Stimulated activated CD4-positive, alpha-beta T cell treated with anti-CD3 and anti-CD28 coated beads, Interleukin-15, amount 100 ng/mL, for 24 hours (primary cell): ENCODE measurements at places on chromosomes 3 and 15.

DNA sequence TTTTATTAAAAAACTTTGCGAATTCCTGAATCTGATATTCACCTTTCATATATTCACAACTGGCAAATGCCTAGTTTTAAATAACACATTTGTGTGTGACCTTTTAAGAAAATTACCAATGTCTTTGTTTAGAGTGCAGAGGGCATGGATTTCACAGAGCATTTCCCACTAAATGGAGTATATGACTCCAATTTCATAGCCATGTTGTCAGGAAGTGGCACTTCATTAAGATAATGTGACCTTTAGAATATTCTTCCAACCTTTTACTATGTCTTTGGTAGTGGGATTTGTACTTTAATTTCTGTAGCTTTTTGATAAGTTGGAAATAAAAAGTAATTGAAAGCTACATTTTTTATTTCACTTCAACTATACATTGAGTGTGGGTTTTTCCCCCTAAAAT lies 188.7 kb downstream of the NAALADL2 start:
- DNase-seq: no peak

GRCh38 chr3:158159714-158160113 lies 49.8 kb downstream of the RSRC1 start:
- no peak for DNase-seq

DNA sequence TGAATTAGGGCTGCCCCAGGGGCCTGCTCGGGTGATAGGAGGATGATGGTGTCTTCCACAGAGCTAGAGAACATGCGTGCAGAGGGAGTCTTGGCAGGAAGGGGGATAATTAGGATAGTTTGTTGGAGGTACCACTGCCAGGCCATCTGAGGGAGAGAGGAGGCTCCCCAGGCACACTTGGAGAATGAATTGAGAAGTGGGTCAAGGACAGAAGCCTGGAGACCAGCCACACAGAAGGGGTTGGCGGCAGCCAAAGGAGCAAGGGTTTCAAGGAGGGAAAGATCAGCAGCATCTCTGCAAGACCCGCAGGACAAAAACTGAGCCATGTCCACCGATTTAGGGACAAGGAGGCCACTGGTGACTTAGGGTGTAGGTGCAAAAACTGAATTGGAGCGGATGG lies 6.9 kb downstream of the SLC28A1 start:
- DNase-seq: no peak

DNA sequence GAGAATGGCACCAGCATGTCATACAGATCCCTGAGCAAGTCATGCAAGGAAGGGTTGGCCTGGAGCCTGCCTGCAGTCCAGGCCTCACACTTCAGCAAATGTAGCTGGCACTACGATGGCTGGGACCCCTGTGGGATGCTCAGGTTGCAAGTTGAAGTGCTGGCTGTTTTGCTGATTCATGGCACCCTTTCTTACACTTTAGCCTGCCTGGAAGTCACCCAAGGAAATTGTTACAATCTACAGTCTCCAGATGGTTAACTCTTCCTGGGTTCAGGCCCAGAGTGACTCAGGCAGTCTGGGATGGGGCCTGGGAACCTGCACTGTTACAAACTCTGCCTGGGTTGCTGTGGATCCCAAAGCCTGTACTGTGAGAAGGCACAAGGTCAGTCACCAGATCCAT lies 91.0 kb upstream of the SLC6A11 start:
- no peak for DNase-seq

- no peak for DNase-seq
These were observed 47.3 kb downstream of the P3H2 start for GRCh38 chr3:190073264-190074008.

- no peak for DNase-seq
These were observed 27.5 kb downstream of the NCBP2 start for GRCh38 chr3:196914866-196915265.

DNA sequence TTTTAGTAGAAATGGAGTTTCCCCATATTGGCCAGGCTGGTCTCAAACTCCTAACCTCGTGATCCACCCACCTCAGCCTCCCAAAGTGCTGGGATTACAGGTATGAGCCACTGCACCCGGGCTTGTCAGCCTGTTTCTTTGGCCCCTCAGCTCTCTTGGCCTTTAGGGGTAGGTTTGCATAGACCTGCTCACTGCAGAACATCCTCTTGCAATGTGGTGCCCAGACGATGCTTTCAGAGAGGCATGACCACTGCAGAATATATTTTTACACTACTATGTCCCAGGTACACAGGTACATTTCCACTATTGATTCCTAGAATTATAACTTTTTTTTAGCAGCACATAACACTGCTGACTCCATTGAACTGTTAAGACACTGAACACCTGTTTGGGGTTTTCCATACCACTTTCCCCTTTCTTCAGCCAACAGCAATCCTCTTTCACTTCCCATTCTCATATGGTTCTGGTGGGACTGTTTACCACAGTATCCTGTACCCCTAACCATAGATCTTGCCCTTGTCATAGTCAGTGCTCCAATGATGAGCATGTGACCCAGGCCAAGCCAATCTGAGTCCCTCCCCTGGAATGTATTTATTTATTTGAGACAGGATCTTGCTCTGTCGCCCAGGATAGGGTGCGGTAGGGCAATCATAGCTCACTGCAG lies 21.1 kb downstream of the CCDC32 start:
- no peak for DNase-seq

- peak; percentile 14 for DNase-seq
These were observed 52.1 kb downstream of the TFG start for GRCh38 chr3:100761211-100761942.

GRCh38 chr15:31377030-31377429 lies 50.4 kb downstream of the KLF13 start:
- DNase-seq: no peak

- DNase-seq: no peak
These were observed 194.3 kb downstream of the NR2F2 start for GRCh38 chr15:96524676-96525417.

DNA sequence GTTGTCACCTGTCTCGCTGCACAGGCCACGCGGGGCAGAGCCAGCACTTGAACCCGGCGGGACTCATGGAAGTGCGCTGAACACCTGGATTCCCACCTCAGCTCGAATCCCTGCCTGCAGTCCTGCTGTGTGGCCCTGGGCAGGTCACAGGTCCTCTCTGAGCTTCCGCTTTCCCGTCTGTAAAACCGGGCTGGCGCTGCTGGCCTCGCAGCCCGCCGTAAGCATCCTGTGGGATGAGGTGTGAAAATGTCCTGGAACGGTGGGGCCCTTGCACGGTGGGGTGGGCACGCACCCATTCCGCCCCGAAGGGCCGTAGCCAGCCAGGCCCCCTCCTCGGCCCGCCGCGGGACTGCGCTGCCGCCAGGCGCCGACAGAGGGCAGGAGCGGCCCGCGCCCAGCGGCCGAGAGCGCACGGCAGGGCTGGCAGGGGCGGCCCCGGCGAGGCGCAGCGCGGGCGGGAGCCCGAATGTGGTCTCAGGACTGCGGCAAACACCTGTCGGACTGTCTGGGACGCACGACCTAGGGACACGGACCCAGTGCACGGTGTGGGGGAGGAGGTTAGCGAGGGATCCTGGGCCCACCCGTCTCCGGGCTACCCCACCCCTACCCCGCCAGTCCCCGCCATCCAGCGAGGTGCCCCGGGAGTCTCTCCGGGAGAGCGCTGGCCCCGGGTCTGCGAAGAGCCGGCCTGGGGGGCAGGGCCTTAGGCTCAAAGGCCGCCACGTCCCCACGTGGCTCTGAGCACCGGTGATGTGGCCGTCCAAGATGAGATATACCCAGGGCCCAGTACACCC lies 40.4 kb downstream of the DNAJB8 start:
- peak; percentile 65 for DNase-seq

GRCh38 chr15:33584797-33585196 lies 274.0 kb downstream of the RYR3 start:
- DNase-seq: no peak

DNA sequence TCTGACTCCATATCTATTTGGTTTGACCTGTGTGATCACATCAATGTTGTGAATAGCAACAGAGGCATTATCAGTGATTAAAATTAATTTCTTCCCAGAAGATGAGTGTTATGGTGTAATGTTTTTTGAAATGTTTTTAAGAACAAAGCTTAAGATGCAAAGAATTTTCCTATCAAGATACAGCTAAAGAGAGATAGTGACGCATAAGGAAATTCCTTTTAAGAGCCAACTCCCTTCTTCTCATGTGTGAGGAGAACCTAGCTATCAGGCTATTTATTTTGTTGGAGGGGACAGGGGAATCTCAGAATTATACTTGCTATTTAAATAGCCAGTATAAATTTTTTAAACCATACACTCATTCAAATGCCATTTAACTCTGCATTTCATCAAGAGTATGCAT lies 71.3 kb downstream of the COL8A1 start:
- DNase-seq: no peak

DNA sequence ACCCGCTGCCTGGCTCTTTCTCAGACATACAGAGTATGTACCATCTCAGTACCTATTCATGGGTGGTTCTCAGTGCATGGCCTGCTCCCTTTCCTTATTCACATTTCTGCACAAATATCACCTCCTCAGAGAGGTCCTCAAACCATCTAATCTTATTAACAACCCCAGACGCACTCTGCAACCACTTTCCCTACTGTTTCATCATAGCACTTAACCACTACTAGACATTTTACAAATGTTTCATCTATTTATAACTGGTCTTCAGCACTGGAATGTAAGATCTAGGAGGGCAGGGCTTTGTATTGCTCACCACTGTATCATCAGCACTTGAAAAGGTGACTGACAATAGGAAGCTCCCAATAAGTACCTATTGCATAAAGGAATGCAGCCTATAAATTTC lies 45.1 kb downstream of the TNIK start:
- DNase-seq: no peak

- DNase-seq: no peak
These were observed 507.5 kb upstream of the NR2F2 start for GRCh38 chr15:95822961-95823360.

GRCh38 chr15:25391971-25392721 lies 46.7 kb downstream of the UBE3A start:
- DNase-seq: no peak

- DNase-seq: no peak
These were observed 49.7 kb downstream of the TMEM39A start for GRCh38 chr3:119413603-119414280.

- no peak for DNase-seq
These were observed 199.3 kb upstream of the GOLIM4 start for GRCh38 chr3:168295027-168295426.

DNA sequence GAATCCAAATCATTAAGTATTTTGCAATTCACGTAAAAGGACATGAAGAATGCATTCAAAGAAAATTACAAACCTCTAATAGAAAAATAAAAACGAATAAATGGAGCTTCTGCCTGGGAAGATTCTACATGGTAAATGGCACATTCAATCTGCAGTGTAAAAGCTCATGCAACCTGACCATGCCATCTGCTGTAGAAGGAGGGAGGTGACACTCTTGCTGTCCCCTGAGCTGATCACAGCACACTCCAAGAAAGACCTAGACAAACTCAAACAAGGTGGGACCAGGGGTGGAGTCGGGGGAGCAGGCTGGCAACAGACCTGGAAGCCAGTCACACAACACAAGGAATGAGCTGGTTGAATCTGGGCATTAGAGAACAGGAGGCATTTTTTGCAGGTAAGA lies 101.8 kb downstream of the BDH1 start:
- no peak for DNase-seq

- DNase-seq: no peak
These were observed 85.0 kb downstream of the FOXP1 start for GRCh38 chr3:71498543-71498942.

DNA sequence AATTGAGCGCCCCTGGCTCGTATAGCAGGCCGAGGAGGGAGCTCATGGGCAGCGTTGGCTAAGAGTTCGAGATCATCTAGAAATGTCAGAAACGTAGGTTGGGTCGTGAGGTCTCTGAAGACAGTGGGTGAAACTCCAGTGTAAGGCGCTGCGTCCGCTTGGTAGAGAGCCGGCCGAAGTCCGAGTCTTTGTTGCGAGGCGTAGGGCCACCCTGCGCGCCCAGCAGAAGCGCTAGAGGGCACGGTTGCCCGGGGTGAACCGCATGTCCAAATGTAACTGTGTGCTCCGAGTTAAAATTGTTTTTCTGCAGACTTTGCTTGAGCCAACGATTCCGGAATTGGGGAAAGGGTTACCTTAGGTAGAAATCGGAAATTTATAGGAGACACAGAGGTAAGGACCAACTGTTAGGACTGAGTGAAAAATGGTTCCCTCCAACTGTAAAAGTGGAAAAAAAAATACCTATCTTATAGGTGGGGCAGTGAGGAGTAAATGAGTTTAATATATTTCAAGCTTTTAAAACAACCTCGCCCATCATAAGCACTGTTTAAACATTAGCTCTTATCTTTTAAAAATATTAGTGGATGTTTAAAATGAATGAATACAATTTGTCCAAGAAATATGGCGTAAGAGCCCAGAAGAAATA lies 993 bp upstream of the SIAH2 start:
- no peak for DNase-seq

GRCh38 chr3:30646181-30646876 lies 39.9 kb downstream of the TGFBR2 start:
- DNase-seq: no peak

DNA sequence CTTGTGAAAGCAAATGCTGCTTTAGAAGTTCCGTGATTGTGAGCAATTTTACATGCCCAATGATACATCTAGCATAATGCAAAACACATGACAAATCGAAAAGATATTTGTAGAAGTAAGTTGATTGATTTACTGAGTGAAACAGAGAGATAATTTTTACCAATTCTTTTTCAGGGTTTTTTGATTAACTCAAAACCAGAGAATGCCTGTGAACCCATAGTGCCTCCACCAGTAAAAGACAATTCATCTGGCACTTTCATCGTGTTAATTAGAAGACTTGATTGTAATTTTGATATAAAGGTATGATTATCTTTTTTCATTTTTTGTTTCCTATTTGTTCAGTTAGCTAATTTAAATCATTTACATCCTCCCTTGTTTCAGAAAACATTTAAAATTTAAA lies 58.8 kb downstream of the RNF13 start:
- no peak for DNase-seq

- DNase-seq: no peak
These were observed 301.4 kb upstream of the TGFBR2 start for GRCh38 chr3:30305021-30305420.

GRCh38 chr3:111746772-111747171 lies 112.3 kb upstream of the PHLDB2 start:
- DNase-seq: no peak

- DNase-seq: no peak
These were observed 196.3 kb downstream of the FNDC3B start for GRCh38 chr3:172235698-172236097.

- DNase-seq: no peak
These were observed 32.2 kb upstream of the SNRK start for GRCh38 chr3:43254125-43254524.

DNA sequence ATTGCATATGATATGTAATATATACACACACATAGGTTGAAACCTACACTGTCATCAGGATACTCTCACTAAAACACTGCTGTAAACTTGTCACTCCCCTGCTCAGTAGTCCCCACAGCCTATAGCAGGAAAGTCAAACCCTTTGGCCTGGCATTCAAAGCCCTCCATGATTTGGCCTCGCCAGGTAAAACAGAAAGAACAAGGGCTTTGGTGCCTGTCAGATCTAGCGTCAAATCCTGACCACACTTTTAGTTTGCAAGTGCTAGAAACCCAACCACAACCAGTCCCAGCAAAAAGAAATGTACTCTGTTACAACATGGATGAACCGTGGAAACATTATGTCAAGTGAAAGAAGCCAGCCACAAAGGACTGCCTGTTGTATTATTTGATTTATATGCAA lies 11.4 kb downstream of the CRABP1 start:
- no peak for DNase-seq
